Activated naive CD4-positive, alpha-beta T cell treated with anti-CD3 and anti-CD28 coated beads, Interleukin-2, amount 10 ng/mL, durations not matched to agents 7 days and 5 days (primary cell): ENCODE measurements at places on chromosomes 4 and X.

DNA sequence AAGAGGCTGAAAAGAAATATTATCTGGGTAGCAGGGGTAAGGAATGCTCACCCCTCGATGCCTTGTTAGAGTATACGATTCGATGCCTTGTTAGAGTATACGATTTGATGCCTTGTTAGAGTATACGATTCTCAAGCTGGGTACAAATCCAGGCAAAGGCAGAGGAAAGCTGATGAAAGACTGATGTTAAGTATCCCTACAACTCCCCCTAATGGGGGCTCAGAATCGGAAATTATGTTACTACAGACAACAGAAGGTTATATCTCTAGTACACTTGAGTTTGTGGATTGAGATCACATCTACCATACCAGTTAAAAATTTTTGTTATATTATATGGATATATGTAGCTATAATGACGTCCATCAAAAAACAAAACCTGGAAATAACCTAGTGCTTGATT lies 4.8 kb downstream of the LRRC66 start:
- DNase-seq: no peak

DNA sequence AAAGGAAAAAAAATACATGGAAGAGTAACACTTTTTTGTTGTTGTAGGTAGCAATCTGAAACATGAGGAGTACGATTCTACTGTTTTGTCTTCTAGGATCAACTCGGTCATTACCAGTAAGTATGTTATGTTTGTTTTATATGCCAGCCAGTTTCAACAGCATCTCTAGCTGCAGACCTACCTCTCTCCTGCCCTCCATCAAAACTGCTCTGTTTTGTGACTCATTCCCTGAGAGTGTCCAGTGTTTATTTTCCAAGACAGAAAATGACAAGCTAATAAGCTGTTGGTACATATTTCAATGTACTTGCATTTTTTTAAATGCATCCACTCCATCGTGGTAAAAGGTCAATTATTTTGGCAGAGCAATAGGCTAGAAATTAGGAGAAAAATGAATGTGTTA lies 347 bp downstream of the AMTN start:
- DNase-seq: no peak

- DNase-seq: no peak
Measured at GRCh38 chr4:161321706-161322105, 842.1 kb downstream of the FSTL5 start.

- no peak for DNase-seq
Measured at GRCh38 chrX:14386981-14387380, 142.4 kb upstream of the GLRA2 start.

DNA sequence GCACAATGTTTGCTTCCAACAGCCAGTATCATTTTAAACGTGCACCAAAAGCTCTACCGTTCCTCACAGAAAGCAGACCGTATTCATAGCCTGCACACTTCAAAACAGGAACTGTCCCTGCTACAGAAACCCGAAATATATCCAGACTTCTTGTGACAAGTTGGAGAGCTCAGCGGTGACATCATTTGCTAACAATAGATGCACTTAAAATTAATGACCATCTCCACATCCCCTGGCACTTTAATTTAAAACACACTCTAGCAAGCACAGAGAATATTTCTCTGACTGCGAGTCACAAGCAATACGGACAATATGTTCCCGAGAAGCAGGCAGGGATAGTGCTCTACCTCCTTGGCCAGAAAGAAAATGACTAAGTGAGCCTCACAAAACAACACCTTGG lies 2.5 kb downstream of the NYX start:
- no peak for DNase-seq

GRCh38 chrX:136047969-136048368 lies 62.7 kb downstream of the SLC9A6 start:
- no peak for DNase-seq

GRCh38 chrX:27350476-27350875 lies 112.7 kb downstream of the PPP4R3C start:
- no peak for DNase-seq

- DNase-seq: no peak
Measured at GRCh38 chrX:663841-664240, 33.2 kb downstream of the SHOX start.

GRCh38 chr4:15893962-15894361 lies 44.6 kb downstream of the FGFBP1 start:
- no peak for DNase-seq

DNA sequence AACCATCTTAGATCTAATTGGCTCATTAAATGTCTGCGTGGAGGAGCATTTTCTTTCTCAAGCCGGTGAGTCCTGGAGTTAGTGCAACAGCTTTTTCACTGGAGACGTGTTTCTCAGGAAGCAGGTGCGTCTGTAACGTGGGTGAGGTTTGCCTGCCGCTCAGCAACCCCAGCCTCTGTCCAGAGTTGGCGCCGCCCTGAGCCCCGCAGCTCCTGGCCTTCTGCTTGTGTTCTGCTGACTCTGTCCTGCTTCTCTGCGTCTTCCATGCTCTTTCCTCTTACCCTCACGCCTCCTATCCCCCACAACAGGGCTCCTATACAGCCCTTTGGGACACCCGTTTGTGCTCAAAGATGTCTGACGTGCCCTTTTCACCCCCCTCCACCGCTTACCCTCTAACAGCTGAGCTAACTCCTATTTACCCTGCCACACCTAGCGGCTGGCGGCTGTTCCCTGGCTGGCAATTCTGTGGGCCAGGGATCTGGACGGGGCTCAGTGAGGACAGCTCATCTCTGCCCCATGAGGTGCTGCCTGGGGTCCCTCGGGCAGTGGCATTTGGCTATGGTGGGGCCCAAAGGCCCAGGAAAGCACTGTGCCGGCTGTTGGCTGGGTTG lies 18.8 kb downstream of the DOK7 start:
- no peak for DNase-seq

- DNase-seq: no peak
Measured at GRCh38 chr4:858831-859451, 33.0 kb upstream of the CPLX1 start.

DNA sequence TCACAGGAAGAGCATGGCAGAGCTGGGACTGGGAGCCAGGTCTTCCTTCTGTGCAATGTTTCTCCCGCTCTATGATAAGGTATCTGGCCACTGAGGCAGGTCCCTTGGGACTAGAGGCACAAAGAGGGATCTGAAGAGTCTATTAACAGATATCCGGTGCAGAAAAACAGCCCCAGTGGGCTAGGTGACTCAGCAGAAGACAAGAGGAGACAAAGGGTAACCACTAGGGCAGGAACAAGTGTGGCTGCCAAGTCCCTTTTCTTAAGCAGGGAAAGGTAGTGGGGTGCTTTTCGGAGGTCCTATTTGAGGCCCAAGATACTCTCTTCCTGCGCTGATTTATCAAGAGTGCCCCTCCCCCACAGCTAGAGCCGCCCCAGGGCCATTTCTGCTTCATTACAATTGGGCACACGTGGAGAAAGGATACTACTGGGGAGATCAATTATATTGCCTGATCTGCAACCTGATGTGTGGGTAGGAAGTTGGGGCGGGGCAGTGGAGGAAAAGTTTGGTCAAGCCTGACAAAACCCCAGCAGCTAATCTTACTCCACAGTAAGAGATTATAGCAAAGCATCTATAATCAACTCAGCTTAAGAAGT lies at the start of gene DGAT2L6:
DGAT2L6 (plus strand) TSS at position 546 of the 596 bp plus-strand sequence. CDS start 100 bp downstream, outside the sequence.
- DNase-seq: no peak

DNA sequence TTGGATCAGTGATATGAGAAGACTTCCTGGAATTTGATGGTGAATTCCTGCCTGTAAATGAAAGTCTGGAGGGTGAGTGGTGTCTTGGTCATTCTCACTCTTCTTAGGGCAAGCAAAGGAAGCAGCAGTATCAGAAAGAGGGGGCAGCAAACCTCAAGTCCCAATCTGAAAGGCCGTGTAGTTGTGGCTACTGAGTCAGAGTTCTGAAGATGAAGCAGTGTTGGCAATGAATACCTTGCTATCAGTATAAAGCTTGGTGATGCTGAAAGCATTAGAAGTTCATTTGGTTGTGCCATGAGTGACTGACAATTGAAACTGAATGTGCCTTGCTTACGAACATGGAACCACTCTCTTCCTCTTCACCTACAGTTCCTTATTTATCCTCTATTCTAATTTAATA lies 35.0 kb upstream of the GLRA3 start:
- DNase-seq: no peak

DNA sequence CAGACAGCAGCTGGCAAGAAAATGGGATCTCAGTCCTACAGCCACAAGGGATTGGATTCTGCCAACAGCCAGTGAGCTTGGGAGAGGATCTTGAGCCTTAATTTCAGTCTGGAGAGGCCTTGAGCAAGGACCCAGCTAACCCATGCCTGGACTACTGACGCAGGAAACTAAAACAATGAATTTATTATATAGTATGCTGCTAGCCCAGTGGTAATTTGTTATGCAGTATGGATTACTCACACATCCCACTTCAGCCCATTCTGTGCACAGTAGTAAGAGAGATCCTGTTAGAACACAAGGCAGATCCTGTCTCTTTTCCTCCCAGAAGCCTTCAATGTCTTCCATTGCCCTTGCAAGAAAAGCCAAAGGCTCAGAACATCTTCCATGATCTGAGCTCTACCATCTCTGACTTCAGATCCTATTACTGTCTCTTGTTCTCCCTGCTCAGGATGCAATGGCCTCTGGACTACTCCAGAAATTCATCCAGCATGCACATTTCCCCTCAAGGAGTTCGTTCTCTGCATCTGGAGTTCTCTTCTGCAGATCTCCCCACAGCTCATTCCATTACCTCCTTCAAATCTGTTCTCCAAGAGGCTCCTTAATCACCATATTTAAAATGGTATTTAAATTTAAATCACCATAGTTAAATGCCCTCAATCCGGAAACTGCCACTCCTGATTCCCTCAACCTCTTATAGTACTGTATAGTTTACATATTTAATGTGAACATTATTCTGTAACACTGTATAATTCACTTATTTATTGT lies 27.6 kb downstream of the SMIM20 start:
- DNase-seq: no peak

GRCh38 chr4:70728091-70728490 lies 6.3 kb downstream of the RUFY3 start:
- no peak for DNase-seq

GRCh38 chrX:46953597-46953996 lies 41.4 kb downstream of the JADE3 start:
- no peak for DNase-seq

- DNase-seq: no peak
Measured at GRCh38 chrX:66672106-66672505, 33.2 kb upstream of the EDA2R start.

GRCh38 chr4:185529413-185529812 lies 5.9 kb downstream of the PDLIM3 start:
- no peak for DNase-seq

GRCh38 chr4:7660176-7661039 lies 225.7 kb upstream of the PSAPL1 start:
- no peak for DNase-seq

- peak; percentile 28 for DNase-seq
Measured at GRCh38 chr4:47031011-47031678, at the start of gene GABRB1. Gene GABRB1 (plus strand): TSS chr4:47031567.
